ENCODE measurements at places on chromosomes 4 and X.

DNA sequence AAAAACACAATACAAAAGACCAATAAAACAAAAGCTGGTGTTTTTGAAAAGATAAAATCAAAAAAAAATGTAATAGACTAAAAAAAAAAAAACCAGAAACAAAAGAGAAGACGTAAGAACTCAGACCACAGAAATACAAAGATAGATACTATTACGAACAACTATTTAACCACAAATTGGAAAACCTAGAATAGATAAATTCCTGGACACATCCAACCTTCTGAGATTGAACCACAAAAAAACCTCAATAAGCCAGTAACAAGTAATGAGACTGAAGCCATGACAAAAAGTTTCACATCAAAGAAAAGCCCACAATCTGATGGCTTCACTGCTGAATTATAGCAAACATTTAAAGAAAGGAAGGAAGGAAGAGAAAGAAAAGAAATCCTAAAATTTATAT lies 16.2 kb downstream of the RCHY1 start:
- no peak for DNase-seq

DNA sequence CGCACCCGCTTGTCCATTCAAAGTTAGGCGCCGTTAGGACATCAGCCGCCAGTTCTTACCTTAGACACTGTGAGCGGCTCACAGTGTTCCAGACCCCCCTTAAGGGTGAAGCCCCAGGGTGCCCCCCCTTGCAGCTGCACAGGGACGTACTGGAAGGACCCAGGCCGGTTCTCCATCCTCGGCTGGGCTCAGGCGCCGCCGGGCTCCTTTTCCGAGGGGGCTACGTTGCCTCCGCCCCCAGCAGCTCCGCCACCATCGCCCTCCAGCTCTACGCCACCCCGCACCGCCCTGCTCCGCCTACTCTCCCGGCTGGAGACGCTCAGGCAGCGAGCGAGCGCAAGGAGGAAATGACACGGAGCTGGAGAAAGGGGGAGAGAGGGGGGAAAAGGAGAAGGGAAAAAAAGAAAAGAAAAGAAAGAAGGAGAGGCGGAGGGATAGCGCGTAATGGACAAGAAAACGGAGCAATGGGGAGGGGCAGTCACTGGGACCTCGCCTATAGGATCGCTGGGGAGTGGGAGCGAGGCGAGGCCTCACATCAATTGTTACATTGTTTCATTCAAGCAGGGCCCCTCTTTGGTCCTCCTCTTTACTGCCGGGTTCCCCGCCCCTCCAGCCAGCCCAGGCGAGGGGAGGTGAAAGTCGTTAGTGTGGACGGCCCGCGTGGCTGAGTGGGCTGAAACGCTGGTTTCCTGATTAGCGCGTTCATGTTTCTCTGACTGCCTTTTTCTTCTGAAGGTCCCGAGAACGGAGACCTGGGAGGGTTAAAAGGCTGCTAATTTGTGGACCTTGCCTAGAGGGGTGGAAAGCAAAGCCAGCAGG lies at the start of gene SHROOM4:
Gene SHROOM4 (minus strand): TSS at position 352 of the 819 bp plus-strand sequence. CDS start 176 bp downstream, at position 176.
- DNase-seq: peak; percentile 52

- no peak for DNase-seq
Measured at GRCh38 chr4:128521648-128522111, 234.1 kb upstream of the PGRMC2 start.

GRCh38 chr4:182835006-182835740 lies 82.0 kb downstream of the DCTD start:
- DNase-seq: no peak

GRCh38 chr4:15003891-15004738 lies 1.8 kb downstream of the CPEB2 start:
- DNase-seq: no peak

- no peak for DNase-seq
Measured at GRCh38 chrX:13658602-13659001, 5.7 kb downstream of the TCEANC start.

- DNase-seq: no peak
Measured at GRCh38 chr4:40380647-40381046, 45.5 kb downstream of the CHRNA9 start.

GRCh38 chrX:153564047-153564606 lies 34.8 kb downstream of the CCNQ start:
- DNase-seq: no peak

DNA sequence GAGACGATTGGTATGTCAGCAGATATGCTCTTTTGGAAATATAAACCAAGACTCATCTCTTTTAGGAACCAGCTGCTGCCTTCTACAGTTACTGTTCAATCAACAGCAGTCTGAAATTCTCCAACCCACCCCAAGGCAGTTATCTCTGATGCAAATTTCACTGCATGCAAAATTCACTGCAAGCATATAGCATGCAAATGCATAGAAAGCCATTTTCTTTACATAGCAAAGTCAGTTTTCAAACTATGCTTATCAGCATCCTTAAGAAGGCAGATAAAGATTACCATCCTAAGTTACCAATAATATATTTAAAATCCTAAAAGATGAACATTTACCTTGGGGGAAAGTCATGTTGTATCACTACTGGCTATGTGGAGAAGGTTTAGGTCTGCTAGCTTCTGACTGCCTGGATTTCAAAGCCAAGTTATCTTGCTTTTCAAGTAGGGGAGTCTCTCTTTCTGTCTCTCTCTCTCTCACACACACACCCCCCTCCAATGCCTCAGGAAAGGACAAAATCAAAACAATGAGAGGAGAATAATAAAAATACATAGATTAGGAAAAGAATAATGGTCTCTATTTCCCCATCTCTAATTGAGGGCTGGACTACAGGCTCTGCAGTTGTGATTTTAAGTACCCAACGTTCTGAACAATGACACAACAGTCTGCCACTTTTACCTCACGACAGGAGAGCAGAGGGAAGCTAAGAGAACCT lies 1.5 kb downstream of the NMU start:
- DNase-seq: no peak

DNA sequence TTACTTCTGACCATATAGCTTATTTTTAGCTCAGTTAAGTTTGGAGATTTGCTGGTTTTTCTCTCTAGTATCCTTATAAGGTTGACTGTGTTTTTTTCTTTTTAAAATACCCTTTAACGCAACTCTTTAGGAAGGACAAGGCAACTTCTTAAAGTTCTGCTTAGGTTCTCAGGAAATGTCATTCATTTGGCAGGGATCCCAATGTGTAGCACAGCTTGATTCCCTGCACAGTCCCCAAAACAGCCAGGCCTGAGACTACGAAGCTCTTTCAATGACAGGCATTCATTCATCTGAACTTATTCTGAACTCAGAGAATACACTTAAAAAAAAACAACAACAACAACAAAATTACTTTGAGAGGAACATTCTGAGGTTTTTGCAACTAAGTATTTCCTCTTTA lies 1765.8 kb downstream of the PCDH7 start:
- DNase-seq: no peak

DNA sequence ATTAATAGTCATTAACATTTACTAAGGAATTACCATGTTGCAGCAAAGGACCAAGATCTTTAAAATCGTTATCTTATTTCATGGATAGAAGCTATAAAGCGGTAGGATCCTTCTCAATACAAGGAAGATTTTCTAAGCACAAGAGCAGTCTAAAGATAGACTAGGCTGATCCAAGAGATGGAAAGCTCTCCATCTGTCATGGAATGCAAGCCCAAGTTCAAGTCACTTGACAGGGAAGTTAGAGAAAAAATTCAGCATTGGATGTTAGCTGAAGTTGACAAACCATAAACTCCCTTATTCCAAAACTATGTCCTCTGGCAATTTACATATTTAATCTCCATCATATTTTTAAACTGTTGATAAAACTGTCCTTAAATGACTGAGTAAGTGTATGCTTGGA lies 177.7 kb downstream of the LDB2 start:
- no peak for DNase-seq
